ENCODE measurements at places on chromosomes 6 and 20.

DNA sequence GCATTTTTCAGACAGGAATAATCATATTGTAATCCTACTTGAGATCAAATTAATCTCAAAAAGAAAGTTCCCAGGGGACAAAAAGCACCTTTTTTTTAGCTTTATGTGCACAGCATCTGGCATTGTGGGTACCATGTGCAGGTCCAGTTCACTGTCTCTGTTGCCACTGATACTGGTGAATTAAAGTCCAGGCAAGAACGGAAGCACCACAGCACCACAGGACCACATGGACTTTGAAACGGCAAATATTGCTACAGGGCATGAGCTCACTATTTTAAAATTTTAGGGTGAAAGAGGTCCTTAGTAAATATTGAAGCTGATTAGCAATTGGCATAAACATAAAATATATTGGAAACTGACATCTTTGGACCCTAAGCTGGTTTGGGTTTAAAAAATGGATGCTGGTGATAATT, 709.0 kb downstream of the EPM2A start:
- no peak for DNase-seq

DNA sequence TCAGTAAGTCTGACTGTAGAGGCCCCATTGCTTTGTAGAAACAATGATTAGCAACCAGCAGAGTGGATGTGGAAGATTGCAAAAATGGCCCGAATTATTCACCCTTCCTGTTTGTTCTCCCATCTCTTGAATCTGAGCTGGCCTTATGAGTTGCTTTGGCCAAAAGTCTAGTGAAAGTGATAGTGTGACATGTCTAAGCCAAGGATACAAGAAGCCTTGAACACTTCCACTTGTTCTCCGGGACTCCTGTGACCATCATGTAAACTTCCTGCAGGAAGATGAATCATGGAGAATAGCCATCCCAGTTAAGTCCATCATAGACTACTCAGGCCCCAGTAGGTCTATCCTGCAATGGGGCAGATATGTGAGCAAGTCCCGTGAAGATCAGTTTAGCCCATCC, 252.0 kb upstream of the JAG1 start:
- no peak for DNase-seq

DNA sequence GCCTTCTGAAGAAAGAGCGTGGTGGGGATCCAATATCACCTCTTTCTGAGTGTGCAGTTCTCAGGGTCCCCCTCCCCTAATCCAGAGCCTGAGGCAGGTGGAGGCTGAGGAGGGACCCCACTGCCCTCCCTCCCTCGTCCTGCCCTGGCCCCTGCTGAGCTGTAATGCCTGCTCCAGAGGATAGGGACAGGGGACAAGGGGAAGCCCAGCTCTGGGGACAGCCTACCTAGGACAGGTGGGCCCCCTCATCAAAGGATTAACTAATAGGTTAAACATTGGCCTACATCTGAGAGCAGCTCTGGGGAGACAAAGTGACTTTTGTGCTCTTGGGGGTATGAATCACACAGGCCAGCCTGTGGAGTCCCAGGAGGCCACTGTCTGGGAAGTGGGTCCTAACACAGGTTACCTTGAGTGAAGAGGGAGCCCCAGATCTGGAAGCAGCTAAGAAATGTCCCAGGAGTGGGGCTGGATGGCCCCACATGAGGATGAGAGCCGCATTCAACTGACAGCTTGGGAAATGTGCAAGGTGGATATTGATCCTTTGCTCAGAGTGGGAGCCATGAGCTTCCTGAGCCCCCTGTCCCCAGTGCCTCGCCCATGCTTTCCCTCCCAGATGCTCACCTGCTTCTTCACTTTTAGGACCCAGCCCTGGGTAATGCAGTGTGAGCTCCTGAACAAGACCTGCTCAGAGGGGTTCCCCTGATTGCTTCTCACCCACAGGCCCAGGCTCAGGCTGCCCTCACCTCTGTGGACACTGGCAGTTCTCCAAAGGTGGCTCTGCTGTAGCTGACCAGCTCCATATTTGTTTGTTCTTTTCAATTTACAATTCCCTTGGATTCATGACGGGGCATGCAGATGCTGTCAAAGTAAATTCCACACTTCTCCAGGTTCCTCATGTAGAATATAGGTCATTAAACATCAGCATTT, 17.8 kb upstream of the CST9L start:
- DNase-seq: no peak

DNA sequence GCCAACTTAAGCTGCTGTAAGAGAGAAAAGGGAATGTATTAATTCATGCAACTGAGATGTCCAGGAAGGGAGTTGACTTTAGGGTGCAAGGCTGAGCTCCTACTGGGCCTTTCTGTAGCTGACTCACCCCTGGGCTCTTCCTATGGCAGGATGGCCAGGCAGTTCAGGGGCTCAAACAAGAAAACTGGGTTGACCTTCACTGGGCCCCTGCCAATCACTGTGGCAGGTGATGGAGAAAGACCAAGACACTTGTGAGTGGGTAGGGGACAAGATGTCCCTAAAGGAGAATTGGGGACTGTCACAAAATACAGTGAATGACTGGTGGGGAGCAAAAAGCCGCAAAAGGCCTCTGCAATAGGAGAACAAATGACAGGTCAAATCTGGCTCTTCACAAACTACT, 21.5 kb upstream of the RALGAPA2 start:
- no peak for DNase-seq

DNA sequence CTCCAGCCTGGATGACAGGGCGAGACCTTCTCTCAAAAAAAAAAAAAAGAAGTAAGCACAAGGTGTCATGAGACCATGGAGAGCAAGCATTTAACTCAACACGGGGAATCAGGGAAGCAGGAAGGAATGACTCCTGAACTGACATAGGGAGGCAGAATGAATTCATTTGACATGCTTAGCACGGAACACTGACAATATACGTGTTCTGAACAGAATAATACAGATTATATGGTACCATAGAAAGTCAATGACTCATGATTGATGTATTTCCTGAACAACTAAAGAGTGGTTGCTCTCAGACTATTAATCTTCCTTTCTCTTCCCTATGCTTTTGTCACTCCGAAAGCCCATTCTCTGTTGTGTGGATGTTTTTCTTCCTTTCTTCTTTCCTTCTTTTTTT, 20.7 kb upstream of the ASIP start:
- DNase-seq: no peak

DNA sequence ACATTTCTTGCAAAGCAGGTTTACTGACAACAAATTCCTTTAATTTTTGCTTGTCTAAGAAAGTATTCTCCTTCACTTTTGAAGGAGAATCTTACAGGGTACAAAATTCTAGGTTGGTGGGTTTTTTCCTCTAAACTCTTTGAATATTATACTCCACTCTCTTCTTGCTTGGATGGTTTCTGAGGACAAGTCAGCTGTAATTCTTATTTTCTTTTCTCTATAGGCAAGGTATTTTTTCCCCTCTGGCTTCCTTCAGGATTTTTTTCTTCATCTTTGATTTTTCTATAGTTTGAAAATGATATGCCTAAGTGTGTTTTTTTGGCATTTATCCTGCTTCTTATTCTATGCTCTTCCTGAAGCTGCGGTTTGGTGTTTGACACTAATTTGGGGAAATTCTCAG, 112.5 kb upstream of the HIVEP1 start:
- DNase-seq: no peak

- DNase-seq: no peak
Observed at GRCh38 chr6:33959329-33959651, 155.5 kb upstream of the MLN start.

GRCh38 chr6:50993941-50994720, 175.5 kb downstream of the TFAP2B start:
- DNase-seq: no peak

DNA sequence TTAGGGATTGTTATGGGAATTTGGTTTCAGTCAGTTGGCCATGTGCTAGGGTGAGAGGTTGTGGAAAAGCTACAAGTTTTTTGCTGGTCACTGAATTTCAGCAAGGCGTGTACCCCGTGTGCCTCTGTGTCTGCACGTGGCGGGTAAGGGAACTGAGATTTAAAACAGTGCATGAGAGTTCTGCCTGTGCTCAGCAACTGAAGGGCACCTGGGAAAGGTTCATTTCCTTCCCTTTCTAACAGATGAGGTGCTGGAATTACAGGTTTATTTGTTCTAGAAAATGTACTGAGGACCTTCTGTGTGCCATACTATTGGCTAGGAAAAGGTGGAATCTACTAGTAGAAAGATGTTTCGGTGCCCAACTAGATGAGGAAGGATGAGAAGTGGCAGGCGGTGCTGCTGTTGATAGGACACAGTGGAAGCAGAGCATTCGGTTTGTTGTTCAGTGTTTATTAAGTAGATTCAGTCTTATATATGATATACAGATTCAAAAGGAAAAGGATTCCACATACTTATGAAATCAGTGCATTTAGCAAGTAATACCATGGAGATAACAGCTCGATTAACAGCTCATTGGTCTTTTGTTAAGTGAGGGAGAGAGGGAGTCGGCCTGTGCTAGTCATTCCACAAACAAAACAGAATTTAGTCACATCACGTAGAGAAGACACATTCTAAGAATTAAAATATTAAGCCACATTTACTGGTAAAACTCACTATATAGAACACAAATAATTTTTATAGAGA, 84.7 kb downstream of the ASXL1 start:
- DNase-seq: no peak

DNA sequence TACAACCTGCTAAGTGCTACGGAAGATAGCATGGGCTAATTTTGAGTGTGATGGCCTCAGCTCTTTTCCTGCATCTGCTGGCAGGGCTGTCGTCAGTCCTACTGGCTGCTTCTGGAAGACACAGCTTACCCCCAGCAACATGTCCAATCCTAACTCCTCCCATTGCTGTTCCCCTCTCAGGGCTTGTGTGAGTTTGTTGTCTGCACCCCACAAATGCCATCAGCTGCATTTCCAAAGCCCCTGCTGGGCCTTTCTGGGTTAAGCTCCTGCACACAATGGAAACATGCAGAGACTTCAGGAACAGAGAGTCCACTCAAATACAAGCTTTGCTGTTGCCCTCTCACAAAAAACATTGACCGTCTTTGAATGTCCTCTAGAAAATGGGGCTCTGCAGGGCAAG, 84.7 kb downstream of the RNF182 start:
- no peak for DNase-seq

GRCh38 chr6:34615574-34616226, 59.6 kb upstream of the SPDEF start:
- DNase-seq: no peak

GRCh38 chr20:41278936-41279335, 38.6 kb downstream of the ZHX3 start:
- DNase-seq: no peak

DNA sequence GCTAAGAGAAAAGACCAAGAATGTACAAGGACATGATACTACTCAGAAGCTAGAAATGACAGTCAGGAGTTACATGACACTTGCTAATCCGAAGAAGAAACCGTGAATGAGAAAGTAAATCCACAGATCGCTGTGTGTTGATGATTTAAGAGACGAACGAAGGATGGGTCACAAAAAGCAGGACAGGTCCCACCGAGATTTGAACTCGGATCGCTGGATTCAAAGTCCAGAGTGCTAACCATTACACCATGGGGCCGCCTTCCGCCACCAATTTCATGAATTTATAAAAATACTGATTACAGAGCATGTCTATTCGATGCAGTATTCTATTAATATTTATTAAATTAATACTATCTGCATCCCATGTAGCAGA, 54.0 kb upstream of the BTN3A2 start:
- no peak for DNase-seq

GRCh38 chr20:10641893-10642292, 31.9 kb downstream of the JAG1 start:
- DNase-seq: no peak

DNA sequence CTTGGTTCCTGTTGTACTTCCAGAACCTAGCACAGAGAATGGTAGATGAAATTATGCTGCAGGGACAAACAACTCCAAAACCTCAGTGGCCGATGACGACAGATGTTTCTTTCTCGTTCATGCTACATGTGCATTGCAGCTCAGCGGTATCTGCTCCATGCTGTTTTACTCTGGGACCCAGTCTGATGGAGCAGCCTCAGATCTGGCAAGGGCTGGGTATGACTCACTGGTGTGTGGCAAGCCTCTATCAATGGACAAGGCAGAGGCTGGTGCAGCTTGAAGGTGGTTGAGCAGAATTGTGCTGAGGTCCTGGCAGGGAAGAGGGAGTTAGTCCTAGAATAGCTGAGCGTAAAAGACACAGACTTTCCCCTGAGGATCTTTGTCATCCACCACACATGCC, 10.3 kb upstream of the BLCAP start:
- no peak for DNase-seq

DNA sequence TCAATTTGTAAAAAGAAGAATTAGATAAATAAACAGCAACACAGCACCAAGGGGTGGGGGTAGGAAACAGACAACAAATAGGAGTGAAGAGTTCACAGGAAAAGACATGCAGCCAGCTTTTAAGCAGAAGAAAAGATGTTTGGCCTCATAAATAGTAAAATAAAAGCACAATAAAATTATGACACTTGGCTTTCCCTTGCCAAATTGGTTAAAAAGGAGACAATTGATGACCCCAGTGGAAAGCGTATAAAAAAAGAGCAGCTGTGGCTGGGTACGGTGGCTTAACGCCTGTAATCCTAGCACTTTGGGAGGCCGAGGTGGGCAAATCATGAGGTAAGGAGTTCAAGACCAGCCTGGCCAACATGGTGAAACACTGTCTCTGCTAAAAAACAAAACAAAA, 29.1 kb downstream of the BCAS1 start:
- DNase-seq: no peak

- no peak for DNase-seq
Observed at GRCh38 chr20:21503345-21503744, 10.5 kb downstream of the NKX2-2 start.

GRCh38 chr6:144265061-144265357, 20.1 kb upstream of the UTRN start:
- DNase-seq: no peak

DNA sequence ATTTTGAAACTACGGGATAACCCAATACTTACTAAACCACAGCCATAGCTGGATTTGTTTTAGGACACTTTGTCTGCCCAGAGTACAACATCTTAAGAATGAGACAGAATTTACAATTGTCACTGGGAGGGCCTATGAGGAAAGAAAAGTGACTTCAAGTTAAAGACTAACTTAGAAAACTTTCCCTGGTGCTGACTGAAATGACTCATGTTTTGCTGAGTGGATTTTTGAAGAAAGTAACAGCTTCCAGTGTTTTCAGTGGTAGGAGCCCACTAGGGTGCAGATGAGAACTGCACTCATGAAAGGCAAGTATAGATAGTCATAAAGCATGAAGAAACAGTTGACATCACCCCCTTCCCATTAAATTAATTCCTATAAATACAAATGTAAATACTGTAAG, 988.2 kb upstream of the MAP3K7 start:
- DNase-seq: no peak

GRCh38 chr20:39032997-39033396, 70.9 kb downstream of the DHX35 start:
- no peak for DNase-seq

DNA sequence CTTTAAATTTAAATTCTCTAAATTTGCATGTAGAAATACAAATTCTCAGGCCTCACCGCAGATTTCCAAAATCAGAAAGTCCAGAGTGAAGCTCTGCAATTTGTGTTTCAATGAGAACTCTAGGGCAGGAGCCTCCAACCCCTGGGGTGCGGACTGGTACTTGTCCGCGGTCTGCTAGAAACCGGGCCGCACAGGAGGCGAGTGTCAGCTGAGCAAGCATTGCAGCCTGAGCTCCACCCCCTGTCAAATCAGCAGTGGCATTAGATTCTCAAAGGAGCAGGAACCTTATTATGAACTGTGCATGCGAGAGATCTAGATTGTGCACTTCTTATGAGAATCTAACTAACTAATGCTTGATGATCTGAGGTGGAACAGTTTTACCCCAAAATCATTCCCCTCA, 203.0 kb upstream of the PCSK2 start:
- DNase-seq: no peak
